ENCODE measurements at places on chromosomes 5 and 9.

GRCh38 chr5:178502401-178503100 is 87.6 kb downstream of the COL23A1 start:
- no peak for DNase-seq

DNA sequence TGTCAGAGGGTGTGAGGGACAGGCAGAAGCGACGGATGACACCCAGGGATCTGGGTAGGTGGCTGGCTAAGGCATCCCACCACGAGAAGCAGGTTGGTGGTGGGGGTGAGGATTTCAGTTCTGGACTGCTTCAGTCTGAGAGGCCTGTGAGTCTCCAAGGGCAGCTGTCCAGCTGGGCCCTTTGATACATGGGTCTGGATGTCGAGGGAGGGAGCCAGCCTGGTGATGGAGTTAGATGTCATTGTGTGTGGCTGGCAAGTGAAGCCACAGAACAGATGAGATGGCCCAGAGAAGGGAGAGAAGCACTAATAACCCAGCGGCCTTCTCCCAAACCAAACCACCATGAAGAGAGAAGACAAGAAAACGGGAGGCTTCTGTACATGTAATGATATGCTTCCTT is 11.1 kb downstream of the MED27 start:
- DNase-seq: no peak

DNA sequence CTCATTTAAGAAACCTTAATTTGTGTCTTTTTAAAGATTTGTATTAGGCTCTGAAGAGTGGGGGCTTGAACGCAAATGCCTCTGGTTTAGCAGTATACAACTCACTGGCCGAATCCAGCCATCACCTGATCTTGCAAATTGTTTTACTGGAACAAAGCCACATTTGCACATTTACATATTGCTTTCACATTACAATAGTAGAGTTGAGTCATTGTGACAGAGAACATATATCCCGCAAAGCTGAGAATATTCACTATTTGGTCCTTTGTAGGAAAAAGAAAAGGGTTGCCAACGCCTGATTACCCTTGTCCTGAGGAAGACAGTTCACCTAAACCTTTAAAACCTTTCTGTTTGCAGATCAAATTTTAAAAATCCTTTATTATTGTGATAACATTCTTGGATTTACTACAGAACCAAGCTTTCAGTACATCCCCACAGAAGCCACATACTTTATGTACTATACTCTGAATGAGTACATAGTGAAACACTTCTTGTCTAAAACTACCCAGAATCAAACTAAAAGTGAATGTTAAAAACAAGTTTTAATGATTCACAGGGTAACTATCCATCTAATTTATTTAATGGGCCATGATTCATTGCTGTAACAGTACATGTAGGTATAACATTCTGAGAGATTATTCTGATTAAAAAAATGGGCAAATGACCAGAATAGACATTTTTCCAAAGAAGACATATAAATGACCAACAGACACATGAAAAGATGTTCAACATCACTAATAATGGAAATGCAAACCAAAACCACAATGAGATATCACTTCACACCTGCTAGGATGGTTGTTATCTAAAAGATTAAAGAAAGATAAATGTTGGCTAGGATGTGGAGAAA is 161.0 kb downstream of the SLC25A46 start:
- no peak for DNase-seq

- DNase-seq: no peak
These were observed 1.5 kb downstream of the CDH6 start for GRCh38 chr5:31194892-31195555.

DNA sequence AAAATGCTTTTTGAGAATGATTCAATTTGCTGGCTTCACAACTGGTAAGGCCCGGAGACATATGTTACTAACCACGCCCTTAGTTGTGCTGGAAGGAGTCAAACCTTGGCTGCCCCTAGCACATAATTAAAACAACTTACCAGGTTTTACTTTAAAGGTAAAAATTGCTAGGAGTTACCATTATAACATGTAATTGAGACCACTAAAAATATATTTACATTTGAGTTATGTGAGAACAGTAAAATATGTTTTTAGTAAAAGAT is 435.6 kb upstream of the CDH9 start:
- no peak for DNase-seq
